ENCODE measurements at places on chromosomes 2 and 18.

DNA sequence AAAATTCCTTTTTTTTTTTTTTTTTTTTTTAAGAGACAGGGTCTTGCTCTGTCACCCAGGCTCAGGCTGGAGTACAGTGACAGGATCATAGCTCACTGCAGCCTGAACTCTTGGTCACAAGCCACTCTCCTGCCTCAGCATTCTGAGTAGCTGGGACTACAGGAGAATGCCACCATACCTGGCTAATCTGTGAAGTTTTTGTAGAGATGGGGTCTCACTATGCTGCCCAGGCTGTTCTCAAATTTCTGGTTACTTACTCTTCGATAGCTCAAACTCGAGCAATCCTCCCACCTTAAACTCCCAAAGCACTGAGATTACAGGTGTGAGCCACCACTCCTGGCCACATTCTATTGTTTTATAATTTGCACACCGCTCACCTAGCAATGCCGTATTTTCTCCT is 27.0 kb downstream of the RNF149 start:
- no peak for DNase-seq

GRCh38 chr2:20226152-20226545 is 1.2 kb upstream of the SDC1 start:
- DNase-seq, result no peak

DNA sequence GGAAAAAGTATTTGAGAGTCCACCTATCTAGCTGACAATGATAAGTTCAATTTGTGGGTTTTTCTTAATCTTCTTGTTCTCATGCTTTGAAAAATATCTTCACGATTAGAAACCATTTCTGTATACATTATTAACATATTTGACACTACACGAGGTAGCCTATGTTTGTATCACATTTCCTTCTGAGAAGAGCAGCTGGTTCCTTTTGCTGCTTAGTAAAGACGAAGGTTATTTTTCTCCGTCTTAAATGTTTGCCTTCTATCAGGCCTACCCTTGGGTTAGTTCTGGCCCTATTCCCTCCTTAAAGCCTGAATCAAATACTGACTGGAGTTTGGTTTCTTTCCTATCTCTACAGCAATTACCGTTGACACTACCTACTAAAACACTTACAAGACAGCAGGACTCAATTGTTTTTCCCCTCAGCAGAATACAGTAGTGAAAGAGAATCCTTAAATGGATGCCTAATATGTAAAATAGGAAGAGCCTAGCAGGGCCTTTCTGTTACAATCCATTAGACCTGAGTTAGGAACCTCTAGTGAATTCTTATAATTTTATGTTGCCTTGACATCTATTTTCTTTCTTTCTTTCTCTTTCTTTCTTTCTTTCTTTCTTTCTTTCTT is 790.4 kb downstream of the EPHA4 start:
- DNase-seq, result no peak

DNA sequence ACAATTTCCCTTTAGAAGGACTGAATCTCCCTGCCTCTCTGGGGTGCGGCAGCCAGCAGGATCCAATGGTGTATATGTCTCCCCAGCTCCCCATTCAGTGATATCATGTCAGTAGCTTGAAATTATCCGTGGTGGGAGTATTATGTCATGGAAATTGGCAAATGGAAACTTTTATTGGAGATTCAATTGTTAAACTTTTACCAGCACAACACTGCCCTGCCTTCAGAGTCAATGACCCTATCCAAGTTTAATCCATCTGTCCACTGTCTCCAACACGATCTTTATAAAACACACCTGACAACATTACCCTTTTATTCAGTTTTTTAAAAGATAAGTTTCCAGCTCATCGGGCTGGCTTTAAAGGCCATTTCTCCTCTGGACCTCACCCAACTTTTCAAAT is 5.0 kb upstream of the IL1RN start:
- no peak for DNase-seq

DNA sequence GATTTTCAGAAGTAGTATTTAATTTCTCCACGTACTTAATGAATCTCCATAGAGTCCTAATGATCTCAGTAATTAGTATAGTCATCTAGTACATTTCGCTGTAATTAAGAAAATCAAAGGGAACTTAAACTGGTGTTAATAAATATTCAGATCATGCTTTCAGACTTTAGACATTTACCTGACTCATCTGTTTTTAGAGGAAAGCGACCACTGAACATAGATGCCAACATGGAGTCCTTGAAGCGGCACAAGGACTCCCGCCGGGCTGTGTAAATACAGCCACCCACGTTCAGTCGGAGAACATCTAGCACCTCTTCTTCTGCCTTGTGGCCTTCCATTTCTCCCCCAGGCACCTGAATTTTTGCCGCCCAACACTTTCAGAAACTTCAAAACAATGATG is 3.2 kb downstream of the KCTD18 start:
- DNase-seq, result no peak

DNA sequence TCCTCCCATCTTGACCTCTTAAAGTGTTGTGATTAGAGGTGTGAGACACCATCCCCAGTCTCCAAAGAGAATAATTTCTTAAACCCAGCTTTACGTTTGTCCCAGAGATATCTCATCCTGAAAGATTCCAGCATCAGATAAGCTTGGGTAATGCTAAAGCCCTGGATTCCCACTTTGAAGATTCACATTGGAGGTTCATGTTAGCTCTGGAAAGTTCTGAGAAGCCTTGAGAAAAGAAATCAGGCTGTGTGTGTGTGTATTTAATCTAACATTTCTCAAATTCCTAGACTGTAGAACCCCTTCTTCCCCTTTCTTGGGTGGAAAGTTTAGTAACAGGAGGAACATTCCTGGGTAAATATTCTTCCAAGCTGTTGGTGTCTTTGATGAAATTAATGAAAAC is 18.0 kb downstream of the ZNF532 start:
- no peak for DNase-seq

Measured in NCI-H1417 (cell line).